ENCODE measurements at places on chromosomes 13 and 19.

DNA sequence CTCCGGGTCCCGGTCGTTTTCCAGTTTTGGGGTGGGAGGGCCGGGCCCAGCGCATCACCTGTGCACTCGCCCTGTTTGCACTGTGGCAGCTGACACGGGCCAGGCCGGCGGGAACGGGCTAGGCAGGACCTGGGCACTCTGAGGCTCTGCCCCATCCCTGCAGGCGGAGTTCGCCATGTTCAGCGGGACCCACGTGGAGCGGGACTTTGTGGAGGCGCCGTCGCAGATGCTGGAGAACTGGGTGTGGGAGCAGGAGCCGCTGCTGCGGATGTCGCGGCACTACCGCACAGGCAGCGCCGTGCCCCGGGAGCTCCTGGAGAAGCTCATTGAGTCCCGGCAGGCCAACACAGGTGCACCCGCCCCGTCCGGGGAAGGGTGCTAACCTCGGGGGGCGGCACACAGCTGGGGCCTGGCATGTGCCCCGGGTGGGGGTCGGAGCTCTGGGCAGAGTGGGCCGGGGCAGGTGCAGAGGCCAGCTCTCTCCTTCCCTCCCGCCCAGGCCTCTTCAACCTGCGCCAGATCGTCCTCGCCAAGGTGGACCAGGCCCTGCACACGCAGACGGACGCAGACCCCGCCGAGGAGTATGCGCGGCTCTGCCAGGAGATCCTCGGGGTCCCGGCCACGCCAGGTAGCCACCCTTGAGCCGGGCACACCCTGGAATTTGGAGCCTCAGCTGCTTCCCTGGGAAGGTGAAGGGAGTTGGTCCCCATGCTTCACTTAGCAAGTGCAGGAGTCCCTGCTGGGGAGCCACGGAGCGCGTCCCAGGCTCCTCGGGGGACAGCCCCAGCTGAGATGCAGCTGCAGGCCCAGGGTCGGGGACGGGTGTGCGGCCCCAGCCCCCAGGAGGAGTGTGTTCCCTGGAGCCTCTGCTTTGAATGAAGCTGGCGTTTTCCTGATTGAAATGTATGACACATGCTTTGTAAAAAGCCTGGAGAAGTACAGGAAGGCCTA is 9.3 kb upstream of the ZNF554 start:
- no peak for DNase-seq

DNA sequence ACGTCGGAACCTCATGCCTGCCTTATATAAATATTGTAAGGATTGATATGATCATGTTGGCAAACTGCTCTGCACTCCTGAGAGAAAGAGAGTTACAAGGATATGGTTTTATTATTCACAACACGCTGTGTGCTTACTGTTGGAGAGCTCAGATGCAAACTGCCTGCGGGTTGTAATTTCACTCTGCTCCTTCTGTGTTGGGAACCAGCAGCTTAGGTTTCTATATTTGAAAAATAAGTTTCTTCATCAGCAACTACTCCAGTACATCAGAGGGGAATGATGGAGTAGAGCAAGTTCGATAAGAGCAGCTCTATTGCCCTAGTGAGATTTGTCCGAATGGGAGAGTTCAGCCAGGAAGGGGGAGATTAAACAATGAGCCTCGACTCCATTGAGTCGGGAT is 106.9 kb upstream of the UBL3 start:
- DNase-seq = no peak

DNA sequence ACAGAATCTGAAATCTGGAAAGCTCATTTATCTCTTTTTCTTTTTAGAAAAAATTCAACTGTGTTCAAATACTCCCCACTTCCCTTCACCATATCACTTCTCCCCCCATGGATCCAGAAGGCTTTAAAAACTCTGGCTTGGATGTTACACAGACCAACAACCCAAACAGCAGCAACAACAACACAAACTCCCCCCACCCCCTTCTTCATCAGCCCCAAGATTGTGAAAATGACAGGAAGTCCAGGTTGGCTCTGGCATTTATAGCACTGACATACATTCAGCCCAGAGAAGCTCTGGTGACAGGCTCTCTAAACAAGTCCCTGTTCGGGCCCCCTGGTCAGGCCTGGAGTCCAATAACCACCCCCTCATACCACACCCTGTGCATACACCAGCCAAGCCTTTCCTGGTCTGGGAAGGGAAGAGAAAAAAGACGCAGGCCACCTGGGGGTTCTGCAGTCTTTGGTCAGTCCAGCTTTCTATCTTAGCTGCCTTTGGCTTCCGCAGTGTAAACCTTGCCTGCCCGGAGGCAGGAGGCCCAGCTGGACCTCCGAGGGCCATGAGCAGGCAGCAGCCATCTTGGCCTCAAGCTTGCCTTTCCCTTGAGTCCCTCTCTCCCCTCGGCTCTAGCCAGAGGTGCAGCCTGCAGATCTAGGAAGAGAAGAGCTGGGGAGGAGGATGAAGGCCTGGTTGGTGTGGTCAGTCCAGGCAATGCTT is 6.8 kb downstream of the CDX2 start:
- DNase-seq = no peak

DNA sequence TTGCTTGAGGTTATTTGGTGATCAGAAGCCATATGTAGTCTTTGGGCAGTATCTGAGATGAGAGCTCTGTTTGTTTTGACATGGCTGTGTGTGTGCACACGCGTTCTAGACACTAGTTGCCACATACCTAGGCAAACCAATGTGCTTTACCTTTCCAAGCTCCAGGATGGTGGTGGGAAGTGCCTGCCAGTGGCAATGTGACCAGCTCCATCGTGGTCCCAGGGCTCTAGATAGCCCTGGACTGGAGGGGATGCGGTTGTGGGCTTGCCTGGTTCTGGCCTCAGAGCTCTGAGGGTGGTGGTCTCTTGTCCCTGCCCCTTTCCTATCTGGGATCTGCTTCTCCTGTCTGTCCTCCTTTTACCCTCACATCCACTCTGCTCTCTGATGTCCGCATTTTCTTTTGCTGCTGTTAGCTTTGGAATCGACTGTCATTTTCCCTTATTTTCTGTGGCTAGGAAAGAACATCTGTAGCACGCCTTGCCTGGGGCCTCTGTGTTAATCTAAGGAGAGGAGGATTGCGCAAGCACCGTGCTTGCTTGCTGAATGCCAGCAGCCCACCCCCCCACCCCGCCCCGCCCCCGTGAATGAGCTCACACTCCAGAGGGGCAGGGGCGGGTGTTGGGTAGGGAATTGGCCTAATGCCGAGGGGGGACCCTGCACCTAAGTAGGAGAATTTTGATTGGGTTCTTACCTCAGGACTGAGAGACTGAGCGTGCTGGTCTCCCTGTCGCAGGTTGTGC is 89.5 kb downstream of the ARHGEF7 start:
- DNase-seq = no peak

DNA sequence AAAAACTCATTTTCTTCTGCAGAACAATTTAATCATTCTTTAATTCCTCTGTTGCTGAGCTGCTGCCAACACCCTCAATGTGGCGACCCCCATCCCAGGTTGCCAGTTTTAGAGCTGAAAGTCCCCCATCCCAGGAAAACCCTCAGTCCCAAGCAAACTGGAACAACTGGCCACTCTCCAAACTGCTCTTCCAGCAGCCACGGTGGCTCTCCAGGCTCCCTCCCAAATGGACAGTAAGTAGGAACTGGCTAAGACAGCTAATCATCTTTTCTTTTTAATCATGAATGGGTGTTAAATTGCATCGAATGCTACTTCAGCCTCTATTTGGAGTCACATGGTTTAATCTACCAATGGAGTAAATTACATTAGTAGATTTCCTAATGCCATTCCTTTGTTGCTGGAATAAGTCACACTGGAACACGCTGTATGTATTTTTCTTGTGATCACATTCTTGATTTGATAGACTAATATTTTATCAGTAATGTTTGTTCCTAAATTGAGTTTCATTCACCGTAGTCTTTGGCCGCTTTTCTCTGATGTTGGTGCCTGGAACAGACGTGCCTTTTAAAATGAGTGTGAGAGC is 33.7 kb upstream of the VSTM2B start:
- no peak for DNase-seq

DNA sequence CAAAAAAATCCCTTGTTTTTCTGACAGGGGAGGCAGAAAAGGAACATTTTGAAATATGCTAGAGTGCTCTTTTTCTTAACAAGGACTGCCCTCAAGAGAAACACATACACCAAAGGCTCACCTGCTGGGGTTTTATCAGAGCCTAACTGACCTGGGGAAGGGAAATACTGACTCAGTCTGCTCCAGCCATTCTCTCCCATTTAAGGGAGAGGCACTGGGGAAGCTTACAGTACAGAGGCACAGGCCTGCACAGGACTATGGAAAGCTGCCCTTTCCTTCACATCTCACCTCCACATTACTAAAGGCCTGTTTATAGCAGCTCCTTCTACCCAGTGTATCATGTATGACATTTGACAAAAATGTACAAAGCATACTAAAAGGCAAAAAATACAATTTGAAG is 30.3 kb downstream of the TNFRSF19 start:
- DNase-seq = no peak

DNA sequence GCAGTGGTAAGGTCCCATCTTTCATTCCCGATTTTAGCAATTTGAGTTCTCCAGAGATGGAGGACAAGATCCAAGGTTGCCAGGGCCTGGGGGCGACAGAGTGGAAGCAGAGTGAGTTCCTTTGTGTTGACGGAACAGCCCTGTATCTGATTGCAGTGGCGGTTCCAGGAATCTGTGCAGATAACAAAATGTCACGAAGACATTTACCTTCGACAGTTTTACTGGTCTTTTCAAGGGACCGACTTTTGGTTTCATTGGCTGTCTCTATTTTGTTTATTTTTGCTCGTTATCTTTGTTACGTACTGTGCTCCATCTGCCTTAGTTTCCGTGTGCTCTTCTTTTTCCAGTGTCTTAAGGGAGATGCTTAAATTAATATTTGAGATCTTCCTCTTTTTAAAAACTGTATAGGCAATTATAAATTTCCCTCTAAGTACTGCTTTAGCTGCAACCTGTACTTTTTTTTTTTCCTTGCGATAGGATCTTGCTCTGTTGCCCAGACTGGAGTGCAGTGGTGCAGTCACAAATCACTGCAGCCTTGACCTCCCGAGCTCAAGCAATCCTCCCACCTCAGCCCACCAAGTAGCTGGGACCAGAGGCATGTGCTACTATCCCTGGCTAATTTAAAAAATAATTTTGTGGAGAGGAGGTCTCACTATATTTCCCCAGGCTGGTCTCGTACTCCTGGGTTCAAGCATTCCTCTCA is 23.2 kb downstream of the KDM4B start:
- no peak for DNase-seq

DNA sequence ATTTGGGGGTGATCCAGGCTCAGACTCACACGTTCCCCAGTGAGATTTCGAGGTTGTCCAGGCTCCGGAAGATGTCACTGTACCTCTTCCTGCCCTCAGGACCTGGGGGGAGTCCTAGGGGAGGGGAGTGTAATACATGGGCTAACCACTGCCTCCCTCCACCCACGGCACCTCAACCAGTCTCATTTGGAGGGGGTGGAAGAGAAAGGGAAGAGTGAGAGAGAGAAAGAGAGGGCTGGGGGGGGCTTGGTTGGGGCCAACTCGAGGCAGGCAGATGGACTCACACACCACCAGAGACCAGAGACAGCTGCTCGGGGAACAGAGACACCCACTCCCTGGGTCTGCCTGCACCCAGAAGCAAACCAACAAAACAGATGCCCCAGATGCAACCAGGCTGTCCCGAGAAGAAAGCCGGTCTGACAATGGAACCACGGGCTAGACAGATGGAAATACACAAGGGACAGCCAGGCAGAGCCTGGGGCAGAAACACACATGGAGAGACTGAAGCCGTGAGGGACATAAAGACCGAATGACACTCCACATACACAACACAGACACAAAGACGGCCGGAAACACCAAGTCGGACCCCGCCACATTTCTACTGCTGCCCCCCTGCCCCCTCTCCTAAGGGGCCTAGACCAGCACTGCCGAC is 825 bp downstream of the GMIP start:
- DNase-seq = peak; percentile 63
